IMR-90 (cell line): ENCODE measurements at places on chromosomes 5 and 9. TPM values are rescaled to one million over a fixed set of nuclear protein-coding genes. Genes with fewer than 3 reads are reported as not detected.

Gene SPAG8
- 0.28 and 0.72 TPM in 2 replicates for total RNA-seq

Gene SPATA6L
- total RNA-seq: 0.18 and 0.28 TPM in 2 replicates

Gene RNF208
- total RNA-seq: not detected in 2 replicates

Gene WHRN
- total RNA-seq: 0.18 and 0.28 TPM in 2 replicates

Gene PPP3R2
- total RNA-seq: not detected in 2 replicates

Gene GPR150
- under 0.01 TPM in 2 replicates for total RNA-seq

Gene SLC36A3
- total RNA-seq: not detected in 2 replicates

Gene NR2F1
- total RNA-seq: 18.1 and 19.0 TPM in 2 replicates

Gene SLC27A6
- total RNA-seq: under 0.01 and 0.28 TPM in 2 replicates

Gene APBA1
- total RNA-seq: 3.8 and 4.2 TPM in 2 replicates

Gene SLC9A3
- total RNA-seq: 0.56 and 0.72 TPM in 2 replicates

Gene FOXD4
- total RNA-seq: 0.18 TPM in 1 of 2 replicates, not detected in the other

Gene SETX
- total RNA-seq: 55.0 and 67.8 TPM in 2 replicates

Gene IZUMO3
- not detected in 2 replicates for total RNA-seq

Gene ABO
- not detected in 2 replicates for total RNA-seq

Gene DOCK2
- total RNA-seq: 1.4 and 3.0 TPM in 2 replicates

Gene OR1Q1
- not detected in 2 replicates for total RNA-seq

Gene BASP1
- total RNA-seq: 39.6 and 70.5 TPM in 2 replicates

Gene OLFML2A
- 1.4 and 2.0 TPM in 2 replicates for total RNA-seq

Gene PPP1R26
- total RNA-seq: 3.8 and 4.4 TPM in 2 replicates

Gene PCDHB15
- 0.18 and 0.28 TPM in 2 replicates for total RNA-seq

Gene LHX3
- not detected in 2 replicates for total RNA-seq

Gene FAM221B
- not detected in 2 replicates for total RNA-seq

Gene PGM5
- total RNA-seq: 12.8 and 14.7 TPM in 2 replicates

Gene SMIM33
- not detected in 2 replicates for total RNA-seq

Gene SLC36A2
- not detected in 2 replicates for total RNA-seq

Gene RXRA
- total RNA-seq: 7.5 and 8.1 TPM in 2 replicates

Gene RORB
- under 0.01 TPM in 1 of 2 replicates, not detected in the other for total RNA-seq

Gene COL5A1
- total RNA-seq: 19.2 and 21.1 TPM in 2 replicates

Gene SAXO1
- total RNA-seq: under 0.01 TPM in 1 of 2 replicates, not detected in the other

Gene GEMIN5
- 27.5 and 31.5 TPM in 2 replicates for total RNA-seq

Gene DBH
- not detected in 2 replicates for total RNA-seq
